ENCODE measurements at places on chromosomes 2 and 18. TPM values are rescaled to one million over a fixed set of nuclear protein-coding genes. Genes with fewer than 3 reads are reported as not detected.

MPP4 gene
- total RNA-seq = 0.08 TPM

IL36A gene
- not detected for total RNA-seq

SIX3 gene
- total RNA-seq = 0.41 TPM

CKAP2L gene
- 11.8 TPM for total RNA-seq

HOXD12 gene
- total RNA-seq = not detected

CDH7 gene
- total RNA-seq = 0.03 TPM

EML6 gene
- total RNA-seq = 1.8 TPM

TMEM17 gene
- total RNA-seq = 5.7 TPM

PPIL3 gene
- 24.9 TPM for total RNA-seq

RFTN2 gene
- not detected for total RNA-seq

ACTG2 gene
- total RNA-seq = 0.11 TPM

PDE1A gene
- total RNA-seq = 0.10 TPM

MBP gene
- 29.2 TPM for total RNA-seq

PHOSPHO2 gene
- total RNA-seq = 3.1 TPM

STARD6 gene
- not detected for total RNA-seq

POMC gene
- total RNA-seq = not detected

IL1R2 gene
- 0.71 TPM for total RNA-seq

ALPG gene
- 0.15 TPM for total RNA-seq

MRO gene
- 0.36 TPM for total RNA-seq

SLC11A1 gene
- 0.28 TPM for total RNA-seq

NR4A2 gene
- 3.1 TPM for total RNA-seq

DCC gene
- not detected for total RNA-seq

Data from A549 treated with DMSO at 1 μM for 4 hours (cell line).